ENCODE measurements at places on chromosomes 16 and 17.

DNA sequence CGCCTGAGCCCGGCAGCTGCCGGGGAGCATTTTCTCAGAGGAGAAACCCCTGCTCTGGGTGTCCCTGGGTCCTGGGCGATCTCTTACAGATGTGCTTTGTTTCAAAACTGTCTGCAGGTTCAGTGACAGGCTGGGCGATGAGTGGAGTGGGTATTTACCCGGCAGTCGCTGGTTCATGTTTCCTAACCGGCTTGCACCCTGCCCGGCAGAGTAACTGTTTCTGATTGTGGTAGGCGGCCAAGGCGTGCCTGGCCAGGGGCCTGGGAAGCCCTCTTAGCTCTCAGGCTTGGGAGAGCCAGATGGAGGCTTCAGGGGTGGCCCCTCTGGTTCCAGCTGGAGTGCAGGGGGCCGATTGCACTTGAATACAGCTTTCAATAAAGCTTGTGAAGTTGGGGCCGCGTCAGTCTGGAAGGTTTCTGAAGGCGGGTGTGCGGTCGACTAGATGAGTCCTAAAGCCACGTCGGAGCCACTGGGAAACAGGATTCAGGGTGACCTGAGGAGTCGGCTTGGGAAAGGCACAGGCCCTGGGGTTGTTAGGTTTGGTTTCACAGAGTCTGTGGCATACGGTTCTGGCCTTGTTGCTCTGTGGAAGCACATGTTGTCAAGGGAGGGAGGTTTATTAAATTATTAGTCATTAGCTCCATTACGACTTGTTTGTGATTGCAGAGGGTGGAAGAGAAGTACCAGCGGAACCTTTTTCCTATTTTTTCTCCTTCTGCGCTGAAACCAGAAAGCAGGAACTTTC is 1.4 kb downstream of the BAIAP2 start:
- no peak for DNase-seq

DNA sequence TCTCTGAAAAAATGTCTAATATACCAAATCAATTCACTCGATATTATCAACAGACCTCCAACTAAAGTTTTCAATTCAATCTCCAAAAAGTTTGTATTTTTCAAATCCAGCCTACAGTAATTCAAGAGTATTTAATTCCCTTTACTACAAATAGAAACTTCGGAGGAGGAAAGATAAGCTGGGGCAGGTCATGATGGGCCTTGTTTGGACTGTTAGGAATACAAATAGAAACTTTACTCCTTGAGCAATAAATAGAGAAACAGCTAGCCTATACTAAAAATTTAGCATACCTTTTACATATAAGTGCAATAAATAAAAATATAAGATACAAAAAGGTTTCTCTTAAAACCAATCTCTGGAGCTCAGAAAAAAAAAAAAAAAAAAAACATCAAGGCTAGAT is 98.2 kb downstream of the NCOR1 start:
- no peak for DNase-seq

DNA sequence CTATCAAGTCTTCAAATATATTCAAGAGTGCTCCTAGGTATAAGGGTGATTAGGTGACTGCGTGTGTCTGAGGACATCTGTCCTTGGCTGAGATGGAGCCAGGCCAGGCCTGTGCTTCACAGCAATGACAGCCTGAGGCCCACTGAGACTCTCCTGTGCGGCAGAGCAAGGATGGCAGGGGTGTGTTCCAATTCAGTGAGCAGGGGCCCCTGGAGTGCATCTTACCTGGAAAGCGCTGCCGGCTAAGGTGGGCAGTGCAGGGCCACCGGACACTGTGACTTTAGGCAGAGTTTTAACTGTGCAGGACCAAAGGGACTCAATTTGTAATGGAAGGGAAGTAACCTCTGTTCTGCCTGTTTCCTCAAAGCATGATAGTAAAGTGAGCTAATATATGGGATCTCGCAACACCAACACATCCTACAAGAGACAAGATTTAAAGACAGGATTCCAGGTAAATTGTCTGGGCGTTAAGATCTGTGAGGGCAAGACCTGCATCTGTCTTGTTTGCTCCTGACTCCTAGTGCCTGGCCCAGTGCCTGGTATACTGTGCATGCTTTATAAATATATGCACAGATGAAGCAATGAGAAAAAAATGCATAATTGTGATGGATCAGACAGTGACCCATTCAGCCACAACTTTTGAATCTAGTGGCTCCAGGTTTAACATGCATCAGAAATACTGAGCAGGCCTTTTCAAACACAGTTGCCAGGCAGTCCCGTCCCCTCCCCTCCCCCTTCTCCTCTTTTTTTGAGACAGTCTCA is 86.7 kb downstream of the MRC2 start:
- no peak for DNase-seq

DNA sequence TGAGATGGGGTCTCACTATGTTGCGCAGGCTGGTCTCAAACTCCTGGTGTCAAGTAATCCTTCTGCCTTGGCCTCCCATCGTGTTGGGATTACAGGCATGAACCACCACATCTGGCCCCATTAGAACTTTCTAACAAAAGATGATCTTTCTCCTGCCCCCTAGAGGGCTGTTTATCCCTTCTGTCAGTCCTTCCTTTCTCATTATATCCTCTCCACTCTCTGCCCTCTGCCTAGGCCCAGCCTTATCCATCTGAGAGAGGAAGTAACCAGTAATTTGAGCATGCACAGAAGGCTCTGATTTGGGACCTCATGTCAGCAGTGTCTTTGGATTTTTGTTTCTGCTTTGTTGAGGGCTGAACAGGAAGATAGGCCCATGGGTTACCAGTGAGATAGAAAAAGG is 4.4 kb upstream of the DHX40 start:
- no peak for DNase-seq
